ENCODE measurements at places on chromosomes 6 and 20. TPM values are rescaled to one million over a fixed set of nuclear protein-coding genes. Genes with fewer than 3 reads are reported as not detected.

DNA sequence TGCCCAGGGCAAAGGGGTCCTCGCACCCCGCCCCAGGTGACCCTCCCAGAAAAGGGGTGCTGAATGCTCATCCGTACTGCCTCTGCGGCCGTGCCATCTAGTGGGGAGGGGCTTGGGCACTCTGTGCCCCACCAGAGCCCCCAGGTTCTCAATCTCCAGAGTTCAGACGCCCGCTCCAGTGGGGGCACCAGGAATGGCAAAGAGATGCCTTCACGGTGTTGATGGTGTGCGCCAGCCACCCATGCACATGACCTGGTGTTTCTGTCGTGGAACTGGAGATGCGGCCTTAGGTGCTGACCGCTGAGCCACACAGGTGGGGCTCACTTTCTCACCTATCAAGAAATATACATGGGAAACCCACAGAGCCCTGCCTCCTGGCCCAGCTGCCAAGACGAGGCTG, 30.8 kb downstream of the GNAS-AS1 start:
- DNase-seq = no peak

GRCh38 chr20:57229490-57229889, 37.0 kb downstream of the BMP7 start:
- no peak for DNase-seq

DNA sequence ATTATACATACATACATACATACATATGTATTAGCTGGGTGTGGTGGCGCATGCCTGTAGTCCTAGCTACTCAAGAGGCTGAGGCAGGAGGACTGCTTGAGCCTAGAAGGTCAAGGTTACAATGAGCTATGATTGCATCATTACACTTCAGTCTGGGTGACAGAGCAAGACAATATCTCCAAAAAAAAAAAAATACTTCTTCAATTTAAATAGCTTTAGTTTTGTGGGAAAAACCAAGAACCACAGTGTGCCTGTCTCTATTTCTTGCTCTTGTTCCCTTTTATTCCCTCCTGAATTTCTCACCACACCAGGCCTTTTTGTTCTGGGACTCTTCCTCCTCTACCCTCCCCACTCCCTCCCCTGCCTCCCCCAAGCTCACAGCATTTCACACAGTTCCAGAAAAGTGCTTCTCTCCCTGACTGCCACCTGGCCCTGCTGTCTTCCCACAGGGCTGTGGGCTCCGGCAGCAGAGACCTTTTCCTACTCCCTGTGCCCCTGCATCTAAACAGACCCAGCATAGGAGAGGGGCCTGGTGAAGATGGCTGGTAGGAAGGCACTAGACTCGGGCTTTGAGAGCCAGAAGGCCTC, 1.3 kb downstream of the C20orf203 start:
- DNase-seq = no peak

Gene BPIFA2
- not detected for total RNA-seq

DNA sequence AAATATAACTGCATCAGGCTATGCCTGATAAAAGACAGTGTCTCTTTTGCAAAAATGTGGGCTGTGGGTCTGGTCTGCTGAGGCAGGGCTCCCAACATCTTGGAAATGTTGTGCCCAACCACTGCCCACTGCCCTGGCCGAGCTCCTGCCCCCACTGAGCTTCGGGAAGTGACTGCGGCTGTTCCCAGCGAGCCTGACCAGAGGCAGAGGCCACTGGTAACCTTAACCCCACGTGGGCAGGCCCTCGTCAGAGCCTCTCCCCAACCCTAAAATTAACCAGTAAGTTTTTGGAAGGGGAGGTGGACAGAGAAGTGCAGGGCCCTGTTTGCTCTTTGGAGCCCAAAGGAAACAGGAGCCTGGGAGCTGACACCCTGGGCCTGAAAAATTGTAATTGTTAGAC, 225.9 kb downstream of the MAFB start:
- DNase-seq = no peak

DNA sequence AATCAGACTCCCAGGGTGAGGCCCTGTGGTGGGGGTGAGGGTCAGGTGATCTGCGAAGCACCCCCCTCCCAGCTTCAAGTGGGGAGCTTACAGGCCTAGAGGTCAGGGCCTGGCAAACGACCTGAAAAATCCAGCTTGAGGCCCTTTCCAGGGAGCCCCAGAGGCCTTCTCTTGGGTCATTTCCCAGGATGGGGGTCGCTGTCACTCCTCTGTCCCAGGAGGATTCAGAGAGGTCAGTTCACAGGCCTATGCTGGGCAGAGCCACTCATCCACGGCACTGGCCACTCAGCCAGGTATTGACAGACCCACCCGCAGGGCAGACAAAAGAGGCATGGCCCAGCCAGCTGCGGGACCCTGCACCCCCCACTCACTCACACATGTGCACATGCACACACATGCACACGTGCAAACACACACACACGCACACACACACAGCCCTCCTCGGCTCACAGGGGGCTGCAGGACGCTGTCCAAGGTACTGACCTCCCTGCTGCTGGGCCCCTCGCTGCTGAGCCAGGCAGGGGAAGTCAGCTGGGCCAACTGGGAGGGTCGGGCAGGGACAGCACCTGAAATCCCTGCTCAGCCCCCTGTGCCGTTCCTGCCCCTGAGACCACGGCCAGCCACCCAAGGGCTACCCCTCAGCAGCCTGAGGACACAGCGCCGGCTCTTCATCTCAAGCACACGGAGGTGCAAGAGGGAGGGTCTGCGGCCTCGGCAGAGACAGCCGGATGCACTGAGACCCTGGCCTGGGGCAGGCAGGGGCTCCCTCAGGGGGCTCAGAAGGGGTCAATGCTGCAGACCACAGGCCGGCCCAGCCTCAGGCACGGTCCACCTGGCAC, 113.8 kb downstream of the TAF4 start:
- no peak for DNase-seq

DNA sequence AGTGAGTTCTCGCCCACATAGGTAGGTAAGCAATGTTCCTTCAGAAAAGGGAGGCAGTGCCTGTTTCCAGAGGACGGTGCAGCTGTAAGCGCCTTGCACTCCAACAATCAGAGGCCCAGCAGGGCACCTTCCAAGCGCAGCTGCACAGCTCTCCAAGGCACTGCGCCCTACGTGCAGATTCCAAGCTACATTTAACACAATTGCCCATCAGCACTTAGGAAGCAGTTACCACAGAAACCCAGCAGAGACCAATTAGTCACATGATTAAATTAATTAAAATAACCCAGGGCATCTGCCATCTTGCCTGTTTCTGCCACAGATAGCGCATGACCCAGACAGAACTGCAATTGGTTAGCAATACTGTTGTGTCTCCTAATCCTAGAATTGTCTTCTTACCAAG, 65.5 kb downstream of the SOBP start:
- DNase-seq = no peak

Gene SRMS
- not detected for total RNA-seq

DNA sequence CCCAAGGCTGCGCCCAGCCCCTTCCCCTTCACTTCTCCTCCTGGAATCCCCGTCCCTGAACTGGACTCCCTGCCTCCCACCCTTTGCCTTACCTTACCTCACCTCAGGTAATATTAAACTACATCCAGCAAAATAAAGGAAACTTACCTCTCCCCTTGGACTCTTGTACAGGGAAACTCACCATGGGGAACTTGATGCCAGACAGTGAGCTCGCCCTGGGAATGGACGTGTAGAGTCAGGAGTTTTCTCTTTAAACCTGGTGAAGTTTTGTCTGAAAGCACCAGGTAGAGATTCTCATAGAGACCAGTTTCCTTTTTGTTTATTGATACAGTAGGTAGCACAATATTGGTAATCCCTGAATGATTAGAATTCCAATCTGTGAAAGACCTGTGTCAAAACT, 544 bp upstream of the HLA-C start:
- no peak for DNase-seq

GRCh38 chr6:105783333-105783935, 302.7 kb upstream of the PRDM1 start:
- no peak for DNase-seq

DNA sequence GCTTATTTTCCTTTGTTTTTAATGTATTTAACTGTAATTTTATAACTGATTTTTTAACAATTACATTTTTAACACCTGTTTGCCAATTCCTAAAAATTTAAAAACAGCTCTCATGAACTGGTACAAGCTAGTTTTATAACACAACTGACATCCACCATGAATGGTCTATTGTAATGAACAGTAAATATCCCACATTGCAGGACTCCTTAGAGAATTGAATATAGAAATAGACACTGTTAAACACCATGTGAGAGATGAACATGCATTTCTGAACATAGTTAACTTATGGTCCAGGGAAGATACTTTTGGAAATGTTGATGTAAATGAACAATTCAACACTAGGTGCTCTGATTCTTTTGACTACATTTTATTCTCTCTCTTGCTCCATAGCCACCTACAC, 195.1 kb upstream of the GMDS start:
- DNase-seq = no peak

Gene MMP24
- 0.23 TPM for total RNA-seq

DNA sequence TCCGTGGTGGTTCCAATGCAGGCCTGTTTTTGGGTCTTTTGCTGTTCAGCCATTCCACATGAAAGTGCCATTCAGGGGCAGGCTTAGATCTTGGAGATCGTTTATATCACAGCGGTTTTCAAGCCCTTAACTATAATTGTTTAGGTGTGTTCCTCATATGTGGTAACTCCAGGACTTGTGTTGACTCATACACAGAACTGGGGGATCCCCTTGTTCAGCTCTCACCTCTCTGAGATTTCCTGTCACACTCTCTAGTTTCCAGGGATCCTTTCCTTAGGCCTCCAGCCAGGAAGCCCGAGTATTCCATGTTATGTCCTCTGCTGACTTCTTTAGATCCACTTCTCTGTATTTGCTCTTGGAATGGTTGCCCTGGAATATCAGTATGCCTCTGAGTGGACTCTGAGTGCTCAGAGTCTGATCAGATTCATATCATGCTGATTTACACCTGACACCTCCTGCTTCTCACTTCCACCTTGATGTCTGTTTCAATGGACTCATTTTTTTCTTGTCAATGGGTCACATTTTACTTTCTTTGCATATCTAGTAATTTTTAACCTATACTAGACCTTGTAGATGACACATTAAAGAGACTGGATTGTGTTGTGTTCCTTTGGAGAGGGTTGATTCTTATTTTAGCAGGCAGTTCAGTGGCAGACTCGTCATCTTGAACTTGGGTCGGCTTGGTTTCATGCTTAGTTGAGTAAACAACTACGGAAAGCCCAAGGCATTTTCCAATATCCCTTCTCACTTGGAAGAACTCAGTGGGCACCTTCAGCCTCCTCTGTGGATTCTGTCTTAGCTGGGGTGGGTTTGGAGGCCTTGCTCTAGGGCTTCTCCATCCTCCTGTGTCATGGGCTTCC, 13.1 kb downstream of the NTSR1 start:
- no peak for DNase-seq

Gene BANF2
- total RNA-seq = not detected

DNA sequence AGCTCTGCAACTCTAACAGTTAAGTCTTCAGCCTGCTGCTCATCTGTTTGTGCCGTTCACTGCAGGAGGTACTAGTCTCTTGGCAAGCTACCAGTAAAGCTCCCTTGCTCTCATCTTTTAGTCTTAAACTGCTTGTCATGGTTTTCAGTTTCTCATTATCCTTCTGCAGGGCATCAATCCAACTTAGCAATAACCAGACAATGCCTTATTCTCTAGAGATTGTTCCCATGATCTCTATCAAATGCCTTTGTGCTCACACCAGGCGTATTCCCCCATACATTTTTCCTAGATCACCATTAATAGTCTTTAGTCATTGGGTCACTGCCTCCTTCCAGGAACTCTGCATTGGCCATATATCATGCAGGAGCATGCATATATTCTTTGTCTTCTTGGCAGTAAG, 171.3 kb downstream of the GRM1 start:
- peak; percentile 15 for DNase-seq

DNA sequence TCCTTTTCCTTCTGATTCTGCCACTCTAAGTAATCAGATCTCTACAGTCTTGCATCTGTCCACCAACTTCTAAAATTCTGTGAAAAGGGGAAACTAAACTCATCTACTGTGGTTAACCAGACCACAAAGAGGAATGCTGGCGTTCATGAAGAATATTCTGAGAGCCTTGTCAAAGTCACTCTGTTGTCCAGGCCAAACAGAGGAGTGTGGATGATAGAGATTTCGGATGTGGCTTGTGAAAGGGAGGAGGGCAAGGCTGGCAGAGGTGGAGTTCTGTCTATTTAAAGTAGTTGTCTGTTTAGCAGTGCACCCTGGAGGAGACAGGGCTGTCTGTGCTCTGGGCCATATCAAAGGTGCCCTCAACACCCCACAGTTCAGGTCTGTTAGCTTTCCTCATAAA, 33.9 kb downstream of the CCN2 start:
- DNase-seq = peak; percentile 48
